ENCODE measurements at places on chromosomes 7 and 10.
A peak's percentile ranks its signal among the peaks of the same experiment; 100 is the strongest.

DNA sequence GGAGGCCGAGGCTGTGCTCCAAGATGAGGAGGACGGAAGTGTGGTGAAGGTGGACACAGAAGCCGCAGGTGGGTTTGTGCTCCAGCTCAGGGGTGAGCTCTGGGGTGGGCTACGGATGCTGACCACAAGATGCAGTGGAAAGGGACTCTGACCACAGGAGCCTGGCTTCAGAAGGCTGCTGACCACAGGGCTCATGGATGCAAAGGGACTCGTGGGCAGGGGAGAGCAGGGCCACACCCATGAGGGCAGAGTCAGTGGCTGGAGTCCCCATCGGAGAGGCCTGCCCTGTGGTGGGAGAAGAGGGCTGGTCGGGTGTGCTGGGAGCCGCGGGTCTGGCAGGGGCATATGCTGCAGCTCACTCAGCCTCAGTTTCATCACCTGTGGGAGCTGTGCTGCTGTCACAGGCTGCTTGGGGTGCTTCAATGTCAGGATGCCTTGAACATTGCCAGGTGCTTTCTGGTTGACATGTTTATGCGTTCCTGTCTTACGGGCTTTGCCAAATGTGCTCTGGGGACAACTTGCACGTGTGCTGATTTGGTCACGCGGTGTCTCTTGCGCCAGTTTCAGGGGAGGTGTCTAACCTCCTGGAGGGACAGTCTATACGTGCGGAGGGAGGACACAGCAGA lies 13.7 kb downstream of the SCART1 start:
- no peak for DNase-seq

DNA sequence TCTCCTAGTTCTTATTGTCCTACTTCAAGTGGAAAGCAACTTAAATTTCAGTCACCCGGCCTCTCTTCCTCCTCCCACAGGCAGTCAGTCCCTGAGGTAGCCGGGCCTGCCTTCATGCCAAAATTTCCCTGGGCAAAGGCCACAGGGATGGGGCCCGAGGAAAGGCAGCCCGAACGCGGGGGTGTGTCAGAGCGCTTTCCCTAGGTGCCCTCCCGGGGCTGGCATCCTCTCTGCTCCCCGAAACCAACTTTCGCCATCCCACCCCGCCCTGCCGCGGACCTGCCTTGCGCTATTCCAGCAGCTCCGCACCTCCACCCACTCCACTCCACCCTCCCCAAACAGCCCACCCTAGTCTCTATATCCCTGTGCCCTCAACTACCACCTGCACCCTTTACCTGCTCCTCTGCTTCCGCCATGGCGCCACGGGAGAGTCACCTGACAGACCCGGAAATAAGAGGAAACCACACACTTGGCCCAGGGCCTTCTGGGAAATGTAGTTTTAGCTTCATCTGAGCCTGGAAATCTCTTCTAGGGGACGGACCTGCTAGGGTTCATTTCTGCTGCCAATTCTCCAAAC lies at the start of gene VPS41:
VPS41 (minus strand) TSS at position 433 of the 577 bp plus-strand sequence; CDS start at position 416, 17 bp downstream.
- DNase-seq, result peak; percentile 66

GRCh38 chr7:33971106-33971505 lies 65.8 kb downstream of the BMPER start:
- DNase-seq, result no peak

GRCh38 chr10:117726596-117727295 lies 184.2 kb downstream of the EMX2 start:
- no peak for DNase-seq

DNA sequence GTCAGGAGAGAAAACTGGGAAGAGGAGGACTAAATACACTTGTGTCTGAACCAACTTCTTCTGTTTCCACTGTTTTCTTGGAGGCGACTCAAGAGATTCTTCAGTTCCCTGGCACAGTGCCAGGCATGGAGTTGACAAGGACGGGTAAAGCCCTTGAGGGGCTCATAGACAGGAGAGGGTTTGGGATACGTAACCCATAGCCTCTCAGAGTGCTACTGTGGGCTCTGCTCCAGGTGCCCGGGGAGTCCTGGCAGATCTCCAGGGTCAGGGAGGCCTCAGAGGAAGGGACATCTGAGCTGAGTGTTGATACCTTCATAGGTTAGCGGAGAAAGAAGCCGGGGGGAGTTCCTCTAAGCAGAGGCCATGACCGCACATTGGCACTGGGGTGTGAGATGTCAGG lies 42.0 kb downstream of the GALNT17 start:
- no peak for DNase-seq

- no peak for DNase-seq
Observed at GRCh38 chr10:125871338-125871737, 9.8 kb downstream of the DHX32 start.

GRCh38 chr10:127081851-127082345 lies 114.5 kb downstream of the INSYN2A start:
- DNase-seq, result no peak

DNA sequence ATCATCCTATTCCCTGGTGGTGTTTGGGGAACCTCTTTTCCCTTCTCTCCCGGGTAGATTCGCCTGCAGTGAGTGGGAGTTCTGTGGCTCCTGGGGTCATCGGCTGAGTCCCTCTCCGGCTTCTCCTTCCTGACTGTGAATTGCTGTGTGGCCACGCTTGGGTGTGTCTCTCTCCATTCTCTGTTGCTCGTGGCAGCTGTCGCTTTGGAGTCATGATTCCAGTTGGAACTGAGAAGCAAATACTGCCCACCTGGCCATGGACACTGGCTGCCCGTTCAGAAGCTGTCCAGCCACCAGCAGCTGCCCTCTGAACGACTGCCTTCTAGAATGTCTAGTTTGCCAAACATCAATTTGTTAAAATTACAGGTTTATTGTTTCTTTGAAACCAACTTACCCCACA lies 23.1 kb upstream of the PITRM1 start:
- no peak for DNase-seq

GRCh38 chr10:128606055-128606454 lies 479.8 kb upstream of the MKI67 start:
- DNase-seq, result no peak

DNA sequence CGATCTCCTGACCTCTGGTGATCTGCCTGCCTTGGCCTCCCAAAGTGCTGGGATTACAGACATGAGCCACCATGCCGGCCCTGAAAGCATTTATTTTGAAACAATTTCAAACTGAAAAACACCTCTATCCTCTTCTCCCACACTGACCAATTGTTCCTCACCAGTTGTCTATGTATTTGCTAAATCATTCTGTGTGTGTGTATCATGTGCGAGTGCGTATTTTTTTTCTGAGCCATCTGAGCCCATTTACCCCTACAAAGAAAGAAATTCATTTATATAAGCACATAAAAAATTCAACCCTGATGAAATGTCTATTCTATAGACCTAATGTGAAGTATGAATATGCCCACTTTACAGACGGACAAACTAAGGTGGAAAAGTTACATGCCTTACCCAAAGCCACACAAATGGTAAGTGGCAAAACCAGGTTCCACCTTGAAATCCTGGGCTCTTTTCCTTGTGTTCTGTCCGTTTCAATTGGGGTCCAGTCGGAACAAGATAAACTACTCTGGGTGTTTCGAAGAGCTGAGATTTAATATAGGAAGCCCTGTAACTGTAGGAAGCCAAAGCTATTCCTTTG lies 46.8 kb downstream of the RBM17 start:
- DNase-seq, result no peak

DNA sequence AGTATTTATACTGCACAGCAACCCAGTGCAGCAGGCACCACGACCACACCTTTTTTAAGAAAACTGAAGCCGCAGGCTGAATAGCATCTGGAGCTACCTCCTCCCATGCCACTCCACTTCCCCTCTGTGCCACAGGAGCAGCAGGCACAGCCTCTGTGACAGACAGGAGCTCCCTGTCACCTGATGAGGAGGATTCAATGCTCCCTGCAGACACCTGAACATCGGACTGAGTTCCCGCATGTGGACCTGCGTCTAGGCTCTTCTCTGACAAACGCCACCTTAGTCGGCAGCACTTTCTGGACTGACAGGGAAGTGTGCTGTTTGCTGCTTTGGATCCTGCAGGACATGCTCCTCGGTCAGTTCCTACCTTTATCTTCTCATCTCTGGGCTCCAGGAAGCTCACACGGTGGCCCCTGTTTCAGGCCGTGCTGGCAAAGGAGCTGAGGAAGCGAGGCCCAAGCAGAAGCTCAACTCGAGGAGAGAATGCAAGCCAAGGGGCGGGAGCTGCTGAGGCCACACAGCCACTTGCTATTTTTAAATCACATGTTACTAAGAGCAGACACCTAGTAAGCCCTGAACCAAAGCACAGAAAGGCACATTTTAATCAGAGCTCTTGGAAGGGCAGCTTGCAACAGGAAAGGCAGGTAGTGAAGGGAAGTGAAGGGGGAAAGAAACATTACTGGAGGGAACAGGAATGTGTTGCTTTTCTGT lies 56.6 kb downstream of the VOPP1 start:
- no peak for DNase-seq

- DNase-seq, result no peak
Observed at GRCh38 chr7:24517166-24517565, 56.1 kb upstream of the PALS2 start.

- no peak for DNase-seq
Observed at GRCh38 chr7:94294471-94295131, 100.1 kb upstream of the COL1A2 start.

- DNase-seq, result no peak
Observed at GRCh38 chr7:122984021-122984420, 11.5 kb downstream of the TAS2R16 start.

DNA sequence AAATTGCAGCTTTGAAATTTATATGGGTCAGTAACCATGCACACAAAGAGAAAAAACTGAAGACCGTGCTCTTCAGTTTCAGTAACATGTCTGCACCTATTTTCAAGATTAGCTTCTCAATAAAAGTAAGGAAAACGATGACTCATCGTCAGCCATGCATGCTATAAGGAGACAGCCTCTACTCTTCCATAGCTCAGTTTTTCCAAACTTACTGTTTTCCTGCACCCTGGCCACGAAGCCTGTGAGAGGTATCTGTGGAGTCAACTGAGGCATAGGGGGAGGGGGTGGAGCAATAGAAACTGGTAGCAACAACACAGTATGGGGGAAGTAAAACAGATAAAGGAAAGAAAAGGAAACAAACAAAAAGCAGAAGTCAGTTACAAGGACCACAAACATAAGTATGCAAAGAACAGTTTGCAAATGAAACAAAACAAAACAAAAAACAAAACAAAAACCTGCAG lies 58.0 kb downstream of the PDSS1 start:
- no peak for DNase-seq

DNA sequence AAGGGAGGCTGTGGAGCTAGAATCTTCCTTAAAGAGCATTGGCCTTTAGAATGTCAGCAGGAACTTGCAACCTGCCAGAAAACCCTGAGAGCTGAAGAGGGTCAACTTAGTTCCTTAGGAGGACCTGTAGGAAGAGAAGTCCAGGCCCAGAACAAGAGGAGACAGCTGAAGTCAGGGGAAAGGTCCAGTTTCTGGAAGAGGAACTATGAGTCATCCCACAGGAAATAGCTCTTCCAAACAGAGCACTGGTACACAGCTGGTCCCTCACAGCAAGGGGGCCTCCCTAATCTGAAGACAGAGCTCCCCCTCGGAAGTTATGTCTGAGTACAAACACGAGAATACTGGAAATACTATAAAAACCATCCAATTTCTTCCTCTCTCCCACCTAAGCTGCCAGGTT lies 98.9 kb downstream of the HERPUD2 start:
- DNase-seq, result no peak

GRCh38 chr7:115183431-115184057 lies 261.6 kb downstream of the MDFIC start:
- DNase-seq, result no peak

DNA sequence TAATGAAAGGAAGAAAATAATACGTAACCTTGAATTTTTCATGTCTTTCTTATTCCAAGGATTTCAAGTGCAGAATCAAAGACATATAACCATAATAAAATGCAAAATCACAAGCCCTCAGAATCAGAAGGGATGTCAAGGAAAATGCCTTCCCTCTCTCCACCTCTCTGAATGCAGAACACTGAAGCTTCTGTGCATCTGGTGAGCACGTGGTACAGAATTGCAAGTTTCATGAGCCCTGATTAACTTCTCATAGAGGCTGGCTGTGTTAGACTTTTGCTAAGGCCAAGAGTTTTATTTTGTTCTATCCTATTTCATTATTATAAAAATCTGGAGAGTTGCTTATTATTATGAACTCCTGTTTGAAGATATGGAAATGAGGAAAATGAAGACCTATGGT lies 533.7 kb upstream of the POM121L12 start:
- DNase-seq, result no peak

- DNase-seq, result no peak
Observed at GRCh38 chr7:431658-432111, 88.0 kb downstream of the PDGFA start.

DNA sequence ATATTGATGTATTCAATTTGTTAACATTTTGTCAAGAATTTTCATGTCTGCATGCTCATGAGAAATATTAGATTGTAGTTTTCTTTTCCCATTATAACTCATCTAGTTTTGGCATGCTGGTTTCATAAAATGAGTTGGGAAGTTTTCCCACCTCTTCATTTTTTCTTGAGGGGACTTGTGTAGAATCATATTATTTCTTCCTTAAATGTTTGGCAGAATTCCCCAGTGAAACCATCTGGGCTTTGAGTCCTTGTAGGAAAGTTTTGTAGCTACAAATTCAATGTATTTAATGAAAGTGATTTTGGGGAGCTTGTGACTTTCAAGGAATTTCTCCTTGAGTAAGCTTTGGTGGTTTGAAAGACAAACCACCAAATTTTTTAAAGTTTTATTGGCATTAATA lies 173.2 kb downstream of the PHTF2 start:
- DNase-seq, result no peak

GRCh38 chr7:137577184-137577583 lies 233.7 kb upstream of the PTN start:
- DNase-seq, result no peak

- no peak for DNase-seq
Observed at GRCh38 chr10:56231436-56231835, 129.6 kb downstream of the ZWINT start.

DNA sequence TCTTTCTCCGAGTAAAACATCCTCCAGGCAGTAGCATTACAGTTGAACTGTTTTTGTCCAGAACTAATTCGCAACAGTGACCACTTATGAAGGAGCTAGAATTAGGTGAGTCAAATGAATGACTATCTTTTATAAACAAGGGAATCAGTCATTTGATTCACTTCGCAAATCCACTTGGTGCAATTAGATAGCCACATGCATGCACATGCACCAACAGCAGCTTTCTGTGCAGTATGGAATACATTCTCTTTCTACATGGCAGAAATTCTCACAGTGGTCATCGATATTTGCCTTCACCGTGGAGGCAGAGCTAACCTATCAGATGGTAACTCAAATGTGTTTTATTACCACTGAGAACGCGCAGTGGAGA lies 118.8 kb downstream of the CDK6 start:
- no peak for DNase-seq

GRCh38 chr7:106563466-106564150 lies 97.3 kb downstream of the CCDC71L start:
- DNase-seq, result no peak

GRCh38 chr7:142364551-142364950 lies 106.7 kb upstream of the PRSS58 start:
- DNase-seq, result no peak

GRCh38 chr10:43316988-43317387 lies 50.1 kb upstream of the RASGEF1A start:
- DNase-seq, result no peak

DNA sequence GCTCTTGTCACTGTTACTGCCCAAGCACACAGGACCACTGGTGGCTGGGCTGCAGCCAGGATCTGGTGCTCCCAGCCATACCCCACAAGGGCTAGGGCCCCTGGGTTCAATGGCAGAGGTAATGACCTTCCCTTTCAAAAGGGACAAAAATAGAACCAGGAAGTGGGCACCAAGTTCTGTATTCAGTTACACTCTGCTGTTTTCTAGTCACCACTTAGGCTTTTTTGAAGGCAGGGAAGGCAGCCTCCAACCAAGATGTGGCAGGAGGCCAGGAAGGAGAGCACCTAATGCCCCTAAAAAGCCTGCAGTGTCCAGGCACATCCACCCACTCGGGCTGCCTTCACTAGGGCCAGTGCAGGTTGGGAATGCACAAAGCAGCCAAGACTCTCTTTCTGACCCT lies 47.8 kb downstream of the NOD1 start:
- no peak for DNase-seq
